ENCODE measurements at places on chromosomes 5 and 9.
A peak's percentile ranks its signal among the peaks of the same experiment; 100 is the strongest.

DNA sequence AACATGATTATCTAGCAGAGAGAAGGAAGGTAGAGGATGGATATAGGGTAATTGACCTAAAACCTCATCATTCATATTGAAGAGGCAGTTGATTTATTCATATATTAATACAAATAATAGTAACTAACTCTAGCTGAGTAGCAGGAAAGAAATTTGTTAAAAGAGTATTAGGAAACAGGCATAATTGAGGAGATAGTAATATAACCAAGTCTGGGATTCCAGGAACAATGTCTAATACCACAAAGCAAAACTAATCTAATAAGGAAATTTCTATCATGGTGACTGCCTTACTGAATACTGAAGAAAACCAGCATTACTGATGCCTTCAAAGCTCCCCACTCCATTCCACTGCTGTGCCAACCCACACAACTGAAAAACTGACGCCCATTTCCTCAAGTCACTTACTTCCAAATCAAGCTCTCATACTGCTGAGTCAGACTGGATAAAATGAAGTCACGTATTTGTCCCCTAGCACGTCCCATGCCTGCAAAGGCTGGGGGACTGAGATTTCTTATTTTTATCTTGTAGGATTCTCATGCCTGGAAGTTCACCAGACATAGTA lies 153.9 kb downstream of the SMC2 start:
- DNase-seq: no peak

- no peak for DNase-seq
Observed at GRCh38 chr9:76887003-76887821, 18.7 kb downstream of the PRUNE2 start.

DNA sequence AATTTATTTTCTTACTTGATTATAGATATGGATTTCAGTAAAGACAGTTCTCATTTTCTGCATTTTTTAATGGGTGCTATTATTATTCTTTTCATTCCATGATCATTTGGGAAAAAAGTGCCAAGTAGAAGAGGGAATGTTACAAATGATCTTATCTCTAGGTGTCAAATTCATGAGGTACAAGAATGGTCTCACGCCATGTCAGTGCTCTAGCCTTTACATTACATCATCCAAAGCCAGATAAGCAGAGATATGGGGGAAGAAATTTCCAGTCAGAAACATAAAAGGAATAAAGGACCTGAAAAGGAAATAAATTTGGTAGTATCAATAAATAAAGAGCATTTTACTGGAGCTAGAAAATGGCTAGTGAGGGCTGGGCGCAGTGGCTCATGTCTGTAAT lies 1544.2 kb upstream of the CDH6 start:
- no peak for DNase-seq

DNA sequence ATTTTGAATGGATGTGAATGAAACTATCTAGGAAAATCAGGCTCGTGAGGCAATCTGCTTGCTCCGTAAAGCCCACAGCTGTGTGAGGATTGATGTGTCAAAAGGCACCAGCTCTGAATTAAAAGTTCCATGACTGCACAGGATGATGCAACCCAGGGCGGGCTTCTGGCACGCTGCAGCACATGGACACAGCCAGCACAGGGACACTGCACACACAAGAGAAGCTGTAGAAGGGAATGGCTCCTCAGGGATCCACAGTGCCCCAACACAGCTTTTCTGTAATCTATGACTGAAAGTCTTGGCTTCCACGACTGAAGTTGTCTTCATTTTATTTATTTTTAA lies 151.0 kb downstream of the GCNT1 start:
- DNase-seq: peak; percentile 81

DNA sequence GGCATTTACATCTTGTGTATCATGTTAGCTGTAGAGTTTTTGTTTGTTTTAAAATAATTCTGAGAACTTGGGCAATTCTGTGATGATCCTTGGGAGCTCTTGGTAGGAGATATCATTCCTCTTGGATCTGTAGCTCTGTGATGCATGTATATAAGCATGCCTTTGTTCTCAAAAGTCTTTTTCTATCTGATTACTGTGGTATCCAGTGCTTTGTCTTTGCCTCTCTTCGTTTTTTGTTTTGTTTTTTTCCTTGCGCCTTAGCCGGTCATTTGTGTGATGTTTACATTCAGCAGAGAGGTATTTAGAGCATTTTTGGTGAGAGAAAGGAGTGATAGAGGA lies 110.0 kb downstream of the PAM start:
- no peak for DNase-seq

DNA sequence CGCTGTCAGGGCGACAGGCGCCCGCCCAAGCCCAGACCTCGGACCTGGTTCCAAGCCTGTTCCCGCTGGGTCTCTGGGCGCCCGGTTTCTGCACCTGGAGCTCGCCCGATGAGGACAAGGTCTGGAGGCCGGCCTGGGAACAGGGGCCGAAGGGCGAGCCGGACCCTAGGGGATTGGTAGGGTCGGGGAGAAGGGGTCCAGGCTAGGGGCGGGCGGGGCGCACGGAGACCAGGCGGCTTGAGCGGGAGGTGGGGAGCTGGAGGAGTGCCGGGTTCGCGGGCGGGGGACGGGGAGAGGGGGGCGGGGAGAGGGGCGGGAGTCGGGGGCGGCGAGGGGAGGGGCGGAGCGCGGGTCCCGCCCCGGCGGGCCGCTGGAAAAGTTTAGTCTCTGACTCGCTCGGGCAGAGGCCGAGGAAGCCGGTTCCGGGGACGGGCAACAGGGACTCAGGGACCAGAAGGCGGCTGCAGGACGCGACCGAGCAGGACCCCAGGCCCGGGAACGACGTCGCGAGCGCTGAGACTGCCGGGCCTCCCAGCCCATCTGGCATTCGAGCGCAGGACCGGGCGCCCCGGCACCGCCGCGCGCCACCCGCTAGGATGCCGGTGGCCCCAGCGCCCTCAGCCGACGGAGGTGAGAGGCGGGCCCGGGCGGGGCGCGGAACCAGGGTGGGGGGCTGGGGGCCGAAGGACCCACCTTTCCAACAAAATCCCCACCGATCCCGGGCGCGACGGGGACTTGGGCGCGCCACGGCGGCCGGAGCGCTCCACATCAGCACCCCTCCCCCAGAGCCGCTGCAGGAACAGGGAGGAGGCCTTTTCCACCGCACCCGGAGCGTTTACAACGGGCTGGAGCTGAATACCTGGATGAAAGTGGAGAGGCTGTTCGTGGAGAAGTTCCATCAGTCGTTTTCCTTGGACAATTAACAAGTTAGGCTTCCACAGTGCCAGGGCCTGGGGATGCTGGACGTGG lies at the start of gene S1PR3:
S1PR3 (plus strand) TSS at position 403 of the 969 bp plus-strand sequence. CDS start 9,733 bp downstream, outside the sequence.
- DNase-seq: peak; percentile 77

GRCh38 chr5:27315363-27316270 lies 277.2 kb upstream of the CDH9 start:
- no peak for DNase-seq

DNA sequence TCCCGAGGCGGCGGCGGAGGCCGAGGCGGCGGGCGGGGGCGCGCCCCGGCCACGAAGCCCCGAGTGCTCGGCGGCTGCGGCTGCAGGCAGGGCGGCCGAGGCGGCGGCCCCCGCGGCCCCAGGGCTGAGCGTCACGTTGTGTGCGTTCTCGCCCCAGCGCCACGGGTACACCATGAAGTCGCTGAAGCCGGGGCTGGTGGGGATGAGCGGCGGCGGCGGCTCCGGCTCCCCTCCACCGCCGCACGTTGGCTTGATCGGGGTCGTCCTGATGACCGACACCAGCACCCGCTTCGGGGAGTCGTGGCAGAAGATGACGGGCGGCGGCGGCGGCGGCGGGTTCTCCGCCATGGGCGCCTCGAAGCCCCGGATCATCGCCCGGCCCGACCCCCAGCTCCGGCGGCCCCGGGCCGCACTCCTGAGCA lies 498 bp downstream of the ZNF367 start:
- peak; percentile 43 for DNase-seq

GRCh38 chr9:137156567-137157375 lies 13.1 kb downstream of the LRRC26 start:
- peak; percentile 30 for DNase-seq

DNA sequence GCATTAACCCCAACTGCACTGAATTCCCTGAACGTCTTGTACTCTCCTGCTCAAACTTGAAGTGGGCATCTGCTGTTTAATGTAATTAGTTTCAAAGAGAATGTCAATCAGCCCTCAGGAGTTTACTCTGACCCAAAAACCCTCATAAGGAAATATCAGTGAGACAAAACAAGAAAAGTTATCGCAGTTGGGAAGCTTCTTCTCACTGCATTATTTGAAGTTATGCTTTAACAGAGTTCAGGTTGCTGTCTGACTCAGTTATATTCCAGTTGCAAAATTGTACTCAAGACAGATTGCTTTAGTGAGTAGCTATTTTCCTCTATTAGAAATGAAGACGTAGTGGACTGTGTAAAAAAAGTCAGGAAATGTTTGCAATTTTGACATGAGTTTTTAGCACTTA lies 52.1 kb downstream of the PPIC start:
- DNase-seq: no peak

DNA sequence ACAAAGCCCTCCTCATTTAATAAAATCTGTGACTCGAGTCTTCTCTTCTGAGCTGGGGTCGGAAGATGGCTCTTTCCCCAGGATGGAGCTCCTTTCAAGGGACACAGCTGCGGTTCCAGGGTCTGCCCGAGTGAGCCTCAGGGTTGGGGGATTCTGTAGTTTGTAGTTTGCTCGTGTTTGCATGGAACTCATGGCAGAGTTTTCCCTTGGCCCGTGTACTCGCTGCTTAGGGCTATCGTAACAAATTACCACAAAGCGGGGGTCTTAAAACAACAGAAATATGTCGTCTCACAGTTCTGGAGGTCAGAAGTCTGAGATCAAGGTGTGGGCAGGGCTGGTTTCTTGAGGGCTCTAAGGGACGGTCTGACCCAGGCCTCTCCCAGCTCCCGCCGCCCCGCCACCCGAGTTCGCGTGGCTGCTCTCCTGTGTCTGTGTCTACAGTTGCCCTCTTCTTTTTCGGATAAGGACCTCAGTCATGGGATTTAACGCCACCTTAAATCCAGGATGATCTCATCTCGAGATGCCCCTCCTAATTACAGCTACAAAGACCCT lies 13.9 kb upstream of the LPCAT1 start:
- DNase-seq: no peak

- no peak for DNase-seq
Observed at GRCh38 chr9:112093147-112093869, 81.8 kb downstream of the SUSD1 start.

DNA sequence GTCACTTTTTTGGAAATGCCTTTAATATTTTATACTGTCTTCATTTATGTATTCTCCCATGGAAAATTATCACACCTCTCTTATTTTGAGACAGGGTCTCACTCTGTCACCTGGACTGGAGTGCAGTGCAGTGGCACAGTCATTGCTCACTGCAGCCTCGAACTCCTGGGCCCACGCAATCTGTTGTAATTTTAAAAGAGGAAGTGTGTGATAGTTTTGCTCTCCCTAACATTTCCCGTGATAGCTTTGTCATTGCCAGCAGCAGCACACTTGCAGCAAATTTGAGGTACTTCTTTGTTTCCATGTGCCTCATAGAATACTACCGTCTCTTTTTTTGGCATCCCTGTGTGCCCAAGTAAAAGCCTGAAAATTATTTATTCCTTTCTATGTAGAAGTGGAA lies 103.5 kb downstream of the RNF180 start:
- no peak for DNase-seq

GRCh38 chr9:76876098-76876497 lies 29.8 kb downstream of the PRUNE2 start:
- no peak for DNase-seq

GRCh38 chr5:163252950-163253349 lies 184.4 kb upstream of the CCNG1 start:
- DNase-seq: no peak

GRCh38 chr5:41649659-41650058 lies 139.3 kb upstream of the PLCXD3 start:
- no peak for DNase-seq

- no peak for DNase-seq
Observed at GRCh38 chr9:93361995-93362394, 89.5 kb upstream of the FAM120A start.

- DNase-seq: no peak
Observed at GRCh38 chr9:135968601-135969000, 7.4 kb upstream of the UBAC1 start.

GRCh38 chr5:66779528-66779927 lies 183.3 kb downstream of the MAST4 start:
- no peak for DNase-seq

DNA sequence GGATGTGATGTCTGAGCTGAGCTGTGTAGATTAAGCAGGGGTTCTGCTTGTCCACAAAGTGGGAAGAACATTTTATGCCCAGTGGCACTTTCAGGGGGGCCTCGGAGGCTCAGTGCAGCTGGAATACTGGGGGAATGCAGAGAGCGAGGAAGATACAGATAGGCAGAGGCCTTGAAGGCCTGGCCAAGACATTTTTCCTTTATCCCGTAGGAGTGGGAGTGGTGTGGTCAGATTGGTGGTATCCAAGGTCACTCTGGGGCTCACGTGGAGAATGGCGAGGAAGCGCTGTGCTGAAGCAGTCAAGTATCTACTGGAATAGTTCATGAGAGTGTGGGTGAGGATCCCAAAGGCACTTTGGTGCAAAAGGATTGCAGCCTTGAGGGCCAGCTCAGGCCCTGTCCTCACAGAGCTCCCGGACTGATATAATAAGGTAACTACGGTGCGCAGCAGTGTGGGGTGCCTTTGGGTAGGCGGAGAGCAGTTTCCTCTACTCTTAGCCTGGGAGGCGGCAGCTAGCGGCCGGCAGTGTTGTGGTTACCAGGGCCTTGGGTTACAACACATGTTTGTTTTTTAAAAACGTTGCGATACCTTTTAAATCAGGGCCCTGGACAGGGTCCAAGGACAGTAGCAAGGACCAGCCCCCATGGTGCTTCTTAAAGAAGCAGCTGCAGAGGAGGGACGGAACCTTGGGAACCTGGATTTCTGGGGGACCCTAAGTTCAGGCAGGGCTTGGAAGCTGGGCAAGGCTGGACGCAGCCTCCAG lies 10.8 kb upstream of the CCDC69 start:
- peak; percentile 76 for DNase-seq

DNA sequence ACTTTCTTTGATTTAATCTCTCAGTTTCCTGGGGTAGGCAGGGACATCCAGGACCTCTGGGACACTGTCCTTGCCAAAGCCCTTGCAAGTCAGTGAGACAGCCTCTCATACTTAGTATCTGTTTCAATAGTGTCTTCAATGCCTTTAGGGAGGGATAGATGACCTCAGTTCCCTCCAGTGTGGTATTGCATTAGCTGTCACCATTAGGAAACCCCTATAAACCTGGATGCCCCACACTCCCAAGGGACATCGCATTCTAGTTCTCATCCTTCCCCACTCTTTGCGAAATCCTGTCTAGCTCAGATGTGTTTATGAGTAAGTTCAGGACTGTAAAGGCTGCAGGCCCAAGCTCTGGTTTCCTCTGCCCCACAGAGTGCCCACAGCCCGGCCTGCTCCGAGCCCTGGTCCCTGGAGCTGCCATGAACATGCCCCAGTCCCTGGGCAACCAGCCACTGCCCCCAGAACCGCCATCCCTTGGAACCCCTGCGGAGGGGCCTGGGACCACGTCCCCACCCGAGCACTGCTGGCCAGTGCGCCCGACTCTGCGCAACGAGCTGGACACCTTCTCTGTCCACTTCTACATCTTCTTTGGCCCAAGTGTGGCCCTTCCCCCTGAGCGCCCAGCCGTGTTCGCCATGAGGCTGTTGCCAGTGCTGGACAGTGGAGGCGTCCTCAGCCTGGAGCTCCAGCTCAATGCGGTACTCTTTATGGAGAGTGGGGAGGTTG lies 13.2 kb downstream of the TMEM8B start:
- DNase-seq: no peak

- DNase-seq: no peak
Observed at GRCh38 chr5:151902215-151902614, 22.4 kb downstream of the GLRA1 start.

- DNase-seq: peak; percentile 19
Observed at GRCh38 chr5:143931476-143931875, 119.5 kb downstream of the HMHB1 start.

GRCh38 chr9:38432922-38433510 lies 8.8 kb upstream of the IGFBPL1 start:
- no peak for DNase-seq

Data from left ventricle myocardium inferior (tissue), 1 donor.